ENCODE measurements at places on chromosomes 5 and 9.
A peak's percentile ranks its signal among the peaks of the same experiment; 100 is the strongest.

- peak; percentile 46 for DNase-seq
Measured at GRCh38 chr5:132414634-132415378, 45.3 kb downstream of the SLC22A5 start.

- peak; percentile 94 for DNase-seq
Measured at GRCh38 chr5:22560147-22560546, 293.0 kb downstream of the CDH12 start.

GRCh38 chr5:103244398-103244797 lies 14.2 kb upstream of the MACIR start:
- no peak for DNase-seq

DNA sequence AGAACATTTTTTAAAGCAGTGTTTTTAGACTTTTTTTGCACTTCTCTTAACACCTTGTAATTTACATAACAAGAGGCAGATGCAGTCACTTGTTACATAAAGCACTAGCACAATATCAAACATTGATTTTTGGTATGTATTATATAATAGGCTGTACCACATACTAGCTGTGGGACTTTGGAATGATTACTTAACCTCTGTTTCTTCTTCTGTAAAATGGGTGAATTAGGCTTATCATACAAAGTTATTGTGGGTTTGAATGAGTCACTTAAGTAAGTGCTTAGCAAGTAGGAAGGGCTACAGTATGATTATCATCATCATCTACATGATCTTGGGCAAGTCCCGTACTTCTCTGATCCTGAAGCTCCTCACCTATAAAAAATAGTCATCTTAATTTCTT lies 2.1 kb downstream of the FAM81B start:
- DNase-seq: no peak

Measured in fibroblast of pulmonary artery (primary cell).